ENCODE measurements at places on chromosomes 1 and 21.

DNA sequence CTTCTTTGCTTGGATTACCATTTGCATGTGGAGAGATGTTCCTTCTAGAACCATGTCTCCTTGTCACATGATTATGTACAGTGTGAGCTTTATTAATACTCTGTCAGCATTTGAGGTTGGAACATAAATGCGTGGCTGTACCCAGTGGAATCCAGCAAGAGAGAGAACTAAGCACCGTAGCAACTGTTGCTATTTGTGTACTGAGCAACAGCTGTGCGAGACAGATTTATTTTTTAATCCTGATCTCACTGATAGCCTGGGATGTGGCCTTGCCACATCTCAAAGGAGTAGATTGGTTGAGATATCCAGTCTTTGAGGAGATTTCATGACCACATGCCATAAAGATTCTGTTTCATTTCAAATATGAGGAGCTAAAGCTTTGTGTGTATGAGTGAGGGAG lies 43.4 kb downstream of the KIF1B start:
- DNase-seq, result peak; percentile 24

GRCh38 chr1:230145505-230145899 lies 78.5 kb downstream of the GALNT2 start:
- DNase-seq, result no peak

GRCh38 chr1:118123116-118123839 lies 61.8 kb downstream of the SPAG17 start:
- no peak for DNase-seq

DNA sequence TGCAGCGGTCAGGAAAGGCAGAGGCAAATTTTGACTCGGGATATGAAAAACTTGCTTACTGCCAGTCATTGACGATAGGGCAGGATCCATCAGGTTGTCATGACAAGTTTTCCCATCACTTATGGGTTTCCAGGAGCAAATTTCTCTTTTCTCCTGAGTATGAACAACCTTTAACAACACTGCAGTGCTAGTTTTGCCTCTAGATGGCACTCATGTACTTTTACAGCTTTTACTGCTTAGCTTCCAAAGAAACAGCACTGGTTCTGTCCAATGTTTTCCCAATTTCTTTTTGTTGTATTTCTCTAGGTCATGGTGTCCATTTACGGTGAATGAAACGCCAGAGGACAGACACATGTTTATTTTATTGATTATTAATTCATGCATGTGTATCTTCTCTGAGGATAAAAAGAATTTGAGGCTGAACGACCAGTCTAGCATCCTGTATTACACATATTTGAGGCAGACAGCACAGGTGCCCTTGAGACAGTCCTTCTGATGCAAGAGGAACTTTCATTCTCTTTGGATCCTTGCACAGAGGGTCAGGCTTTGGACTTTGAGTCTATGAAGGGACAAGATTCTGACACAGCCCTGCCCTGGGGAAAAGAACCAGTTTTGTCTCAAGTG lies 112.3 kb upstream of the TRABD2B start:
- peak; percentile 25 for DNase-seq

DNA sequence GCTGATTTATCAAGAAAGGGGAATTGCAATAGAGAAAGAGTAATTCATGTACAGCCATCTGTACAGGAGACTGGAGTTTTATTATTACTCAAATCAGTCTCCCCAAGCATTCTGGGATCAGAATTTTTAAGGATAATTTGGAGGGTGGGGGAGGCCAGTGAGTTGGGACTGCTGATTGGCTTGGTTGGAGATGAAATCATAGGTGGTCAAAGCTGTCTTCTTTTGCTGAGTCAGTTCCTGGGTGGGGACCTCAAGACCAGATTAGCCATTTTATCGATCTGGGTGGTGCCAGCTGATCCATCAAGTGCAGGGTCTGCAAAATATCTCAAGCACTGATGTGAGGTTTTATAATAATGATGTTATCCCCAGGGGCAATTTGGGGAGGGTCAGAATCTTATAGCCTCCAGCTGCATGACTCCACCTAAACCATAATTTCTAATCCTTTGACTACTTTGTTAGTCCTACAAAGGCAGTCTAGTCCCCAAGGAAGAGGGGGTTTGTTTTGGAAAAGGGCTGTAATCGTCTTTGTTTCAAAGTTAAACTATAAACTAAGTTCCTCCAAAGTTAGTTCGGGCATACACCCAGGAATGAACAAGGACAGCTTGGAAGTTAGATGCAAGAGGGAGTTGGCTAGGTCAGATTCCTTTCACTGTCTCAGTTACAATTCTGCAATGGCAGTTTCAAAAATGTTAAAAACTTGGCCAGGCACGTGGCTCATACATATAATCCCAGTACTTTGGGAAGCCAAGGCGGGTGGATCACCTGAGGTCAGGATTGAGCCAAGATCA lies 16.9 kb upstream of the RAB3B start:
- DNase-seq, result no peak

DNA sequence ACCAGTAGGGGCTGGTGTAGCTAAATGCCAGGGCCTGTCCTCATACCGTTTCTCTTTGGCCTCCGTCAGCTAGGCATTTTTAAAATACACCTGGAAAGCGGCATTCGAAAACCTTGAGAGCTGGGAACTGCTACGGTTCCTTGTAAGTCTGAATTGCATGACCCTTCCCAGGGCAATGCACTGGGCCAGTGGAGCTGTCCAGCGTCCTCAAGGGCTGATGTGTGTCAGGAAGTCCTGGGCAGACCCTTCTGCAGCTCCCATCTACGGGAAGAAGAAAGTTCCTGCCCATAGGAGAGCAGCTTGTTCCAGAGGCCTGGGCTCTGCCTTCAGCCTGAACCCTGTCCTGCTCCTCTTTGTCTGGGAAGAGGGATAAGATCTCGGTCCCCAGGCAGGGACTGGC lies 34.1 kb downstream of the UBASH3A start:
- no peak for DNase-seq

GRCh38 chr21:30482130-30482529 lies 2.0 kb upstream of the KRTAP19-1 start:
- no peak for DNase-seq

DNA sequence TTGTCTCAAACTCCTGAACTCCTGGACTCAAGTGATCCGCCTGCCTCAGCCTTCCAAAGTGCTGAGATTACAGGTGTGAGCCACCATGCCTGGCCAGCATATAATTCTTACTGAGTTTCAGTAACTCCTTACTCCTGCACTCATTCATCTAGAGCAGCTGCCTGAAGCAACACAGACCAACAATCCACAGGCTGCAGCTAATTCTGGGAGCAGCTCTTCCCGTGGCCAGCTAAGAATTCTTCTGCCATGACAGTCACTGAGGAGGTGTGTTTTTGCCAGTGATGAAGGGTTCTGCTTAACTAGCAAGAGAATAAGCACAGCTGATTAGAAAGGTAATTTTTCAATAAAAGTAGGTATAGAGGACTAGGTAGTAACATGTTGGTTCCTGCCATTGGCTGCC lies 5.4 kb downstream of the VTCN1 start:
- no peak for DNase-seq

DNA sequence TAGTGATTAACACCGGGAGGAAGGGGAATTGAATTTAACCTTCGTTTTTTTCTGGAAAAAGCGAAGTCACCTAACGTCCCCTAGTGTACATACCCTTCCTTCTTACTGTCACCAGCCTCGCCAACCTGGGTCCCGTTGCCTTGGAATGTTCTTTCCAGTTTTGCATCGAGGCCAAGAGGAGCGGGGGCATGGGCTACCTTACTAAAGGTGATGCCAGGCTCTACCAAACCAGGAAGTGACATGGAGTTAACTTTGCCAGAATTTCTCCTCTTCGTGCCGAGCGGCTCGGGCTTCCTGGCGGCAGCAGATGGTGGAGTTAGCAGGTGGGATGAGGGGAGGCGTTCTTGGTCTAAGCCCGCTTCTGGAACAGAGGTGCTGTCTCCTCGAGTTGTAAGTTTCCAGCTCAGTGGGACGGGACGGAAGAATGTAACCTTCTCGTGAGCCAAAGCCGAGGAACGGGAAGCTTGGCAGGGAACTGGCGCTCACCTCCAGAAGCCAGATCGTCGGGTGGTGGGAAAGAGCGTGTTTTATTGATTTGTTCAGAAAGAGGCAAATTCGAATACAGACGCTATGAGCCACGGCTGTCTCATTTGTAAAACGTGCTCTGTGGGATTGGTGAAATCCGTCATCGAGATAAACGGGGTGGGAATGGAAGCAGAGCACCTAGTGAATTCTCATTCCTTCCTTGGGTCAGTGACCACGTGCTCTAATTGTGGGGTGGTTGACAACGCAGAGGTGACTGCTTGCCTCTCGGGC lies 486 bp downstream of the NIPAL3 start:
- DNase-seq, result no peak

DNA sequence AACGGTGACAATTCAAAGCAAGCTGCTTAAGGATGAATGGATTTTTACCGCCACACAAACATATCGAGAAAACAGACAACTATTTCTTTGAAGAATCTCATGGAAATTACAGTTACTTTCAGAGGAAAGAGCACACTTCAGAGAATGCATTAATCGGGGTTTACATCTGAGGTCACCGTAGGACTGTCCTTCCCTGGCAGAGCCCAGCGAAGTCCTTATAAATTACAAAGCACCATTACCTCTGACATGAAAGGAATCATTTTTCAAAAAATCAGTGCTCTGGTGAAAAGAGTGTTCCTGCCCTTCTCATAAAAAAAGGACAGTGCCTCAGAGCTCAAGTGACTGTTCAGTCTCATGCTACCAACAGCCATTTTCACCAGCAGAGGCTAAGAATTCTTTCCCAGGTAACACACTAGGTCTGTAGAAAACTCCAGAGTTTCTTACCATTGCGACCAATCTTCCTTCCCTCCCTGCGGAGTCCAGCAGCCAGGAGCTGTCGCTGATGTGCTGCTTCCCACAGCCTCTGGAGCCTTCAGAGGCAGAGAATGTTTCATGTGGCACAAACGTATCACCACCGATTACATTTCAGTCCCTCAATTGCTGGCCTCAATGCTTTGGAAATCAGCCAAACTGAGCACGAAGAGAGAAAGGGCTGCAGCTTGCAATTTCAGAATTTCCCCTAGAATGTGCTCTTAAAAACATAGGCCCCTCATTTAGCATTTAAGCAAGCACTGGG lies 75.4 kb downstream of the PLD5 start:
- no peak for DNase-seq

DNA sequence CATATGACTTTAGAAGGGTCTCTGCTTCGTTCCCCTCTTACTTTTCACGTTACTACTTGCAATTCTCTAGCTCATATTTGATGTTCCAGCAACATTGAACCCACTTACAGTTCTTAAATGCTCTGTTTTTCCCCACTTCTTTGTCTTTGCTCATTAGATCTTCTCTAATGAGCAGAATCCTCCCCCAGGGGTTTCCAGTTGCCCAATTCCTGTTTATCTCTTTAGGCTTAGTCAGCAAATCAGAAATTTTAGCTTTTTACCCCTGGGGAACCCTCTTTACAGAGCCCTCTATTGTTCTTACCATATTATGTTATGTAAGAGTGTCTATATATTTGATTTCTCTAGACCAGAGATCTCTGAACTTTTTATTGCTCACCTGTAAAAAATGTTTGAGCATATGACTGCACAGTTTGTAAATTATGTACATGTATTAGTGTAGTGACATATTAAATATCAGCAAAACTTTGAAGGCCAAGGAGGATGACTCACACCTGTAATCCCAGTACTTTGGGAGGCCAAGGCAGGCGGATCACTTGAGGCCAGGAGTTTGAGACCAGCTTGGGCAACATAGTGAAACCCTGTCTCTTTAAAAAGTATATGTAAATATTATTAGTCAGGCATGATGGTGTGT lies 71.4 kb downstream of the FNBP1L start:
- no peak for DNase-seq

DNA sequence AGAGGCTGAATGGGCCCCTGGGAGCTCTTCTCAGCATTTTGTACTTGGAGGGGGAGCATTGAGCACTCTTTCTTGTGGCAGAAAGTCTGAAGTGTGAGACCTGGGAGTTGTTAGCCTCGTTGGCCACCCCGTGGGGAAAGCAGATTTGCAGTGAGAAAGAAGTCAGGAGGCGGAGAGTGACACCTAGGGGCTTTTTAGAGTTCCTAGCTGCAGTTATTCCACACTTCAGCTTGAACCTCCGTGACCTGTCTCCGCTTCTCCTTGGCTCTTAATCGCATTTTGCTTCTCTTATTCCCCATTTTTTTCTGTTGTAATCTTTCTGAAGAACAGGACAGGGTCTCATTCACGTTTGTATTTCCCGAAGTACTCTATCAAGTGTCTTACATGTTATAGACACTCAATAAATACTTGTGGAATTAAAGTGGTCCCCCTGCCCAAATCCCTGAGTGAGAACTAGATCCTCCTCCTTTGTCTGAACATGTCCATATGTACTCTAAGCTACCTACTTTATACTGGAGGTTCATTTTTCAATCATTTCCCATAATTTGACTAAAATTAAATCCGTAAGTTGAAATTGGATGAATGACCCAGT lies 14.5 kb upstream of the C1orf141 start:
- peak; percentile 22 for DNase-seq

- no peak for DNase-seq
Measured at GRCh38 chr1:38153778-38154470, 107.3 kb upstream of the POU3F1 start.

- DNase-seq, result no peak
Measured at GRCh38 chr1:28317014-28317413, 11.8 kb upstream of the MED18 start.

DNA sequence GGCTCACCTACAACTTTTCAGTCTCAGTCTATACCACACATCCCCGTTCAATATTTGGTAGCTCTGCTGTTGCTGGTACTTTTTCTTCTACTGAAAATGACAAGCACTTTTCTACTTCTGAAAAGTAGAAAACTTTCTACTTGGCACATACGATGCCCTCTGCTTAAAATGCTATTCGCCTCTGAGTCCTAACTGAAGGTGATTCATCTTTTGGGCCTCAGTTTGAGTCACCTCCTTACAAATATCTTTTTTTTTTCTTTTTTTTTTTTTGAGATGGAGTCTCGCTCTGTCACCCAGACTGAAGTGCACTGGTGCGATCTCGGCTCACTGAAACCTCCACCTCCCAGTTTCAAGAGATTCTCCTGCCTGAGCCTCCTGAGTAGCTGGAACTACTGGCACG lies 136.0 kb upstream of the CYYR1 start:
- DNase-seq, result no peak

DNA sequence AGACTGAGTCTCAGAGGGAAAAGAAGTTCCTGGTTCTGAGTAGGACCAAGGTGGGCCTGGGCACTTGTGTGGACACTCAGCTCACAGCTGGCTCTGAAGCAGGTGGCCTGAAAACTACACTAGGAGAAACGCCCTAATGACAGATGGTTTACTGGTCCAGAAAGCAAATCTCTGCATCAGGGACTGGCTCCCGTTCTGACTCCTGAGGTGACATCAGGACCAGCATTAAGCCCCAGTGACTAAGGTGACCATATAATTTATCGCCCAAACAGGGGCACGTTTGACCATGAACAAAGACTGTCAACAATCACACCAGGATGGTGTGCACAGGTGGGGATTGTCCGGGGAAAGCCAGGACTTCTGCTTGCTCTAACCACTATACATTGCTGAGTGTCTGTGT lies 12.2 kb upstream of the CD34 start:
- no peak for DNase-seq

GRCh38 chr1:185540295-185540694 lies 193.9 kb upstream of the HMCN1 start:
- DNase-seq, result no peak

GRCh38 chr1:208089761-208090370 lies 154.3 kb downstream of the PLXNA2 start:
- no peak for DNase-seq

Measured in frontal cortex (tissue), 4 donors.